ENCODE measurements at places on chromosomes 4 and X.
A peak's percentile ranks its signal among the peaks of the same experiment; 100 is the strongest.

DNA sequence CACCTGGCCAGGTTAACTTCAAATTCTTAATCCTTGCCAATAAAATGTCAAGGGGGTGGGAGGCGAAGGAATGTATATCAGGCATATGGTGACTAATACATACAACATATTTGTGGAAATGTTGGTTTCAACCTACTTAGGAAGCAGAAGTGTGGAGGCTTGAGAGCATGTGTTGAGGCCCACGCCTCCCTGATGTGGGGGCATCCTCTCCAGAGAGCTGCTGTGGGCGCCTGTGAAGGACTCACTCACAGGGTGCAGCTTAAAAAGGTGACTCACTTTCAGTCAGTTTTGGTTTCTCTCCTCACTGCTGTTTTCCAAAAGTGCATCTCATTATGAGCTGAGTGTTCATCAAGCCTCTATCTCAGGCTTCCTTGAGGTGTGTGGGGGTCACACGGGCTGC lies 27.5 kb downstream of the LNX1 start:
- peak; percentile 3 for DNase-seq

GRCh38 chrX:100647739-100648138 lies 3.7 kb downstream of the SRPX2 start:
- DNase-seq = peak; percentile 63

DNA sequence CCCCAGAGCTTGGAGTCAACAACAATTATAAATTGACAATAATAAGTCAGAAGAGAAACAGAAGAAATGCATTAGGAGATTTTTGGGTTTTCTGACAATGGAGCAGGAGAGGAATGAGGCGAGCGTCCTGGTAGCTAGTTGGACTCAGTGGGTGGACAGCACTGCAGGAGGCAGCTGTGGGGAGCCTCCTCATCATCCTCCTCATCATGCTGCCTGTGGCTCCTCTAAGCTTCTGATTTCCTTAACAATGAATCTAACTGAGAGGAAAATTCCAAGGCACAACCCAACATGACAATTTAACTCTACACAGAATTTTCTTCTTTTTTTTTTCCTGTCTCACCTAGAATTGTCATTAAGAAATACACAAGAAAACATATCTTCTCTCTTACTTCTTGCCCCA lies 357.1 kb upstream of the NOCT start:
- no peak for DNase-seq

DNA sequence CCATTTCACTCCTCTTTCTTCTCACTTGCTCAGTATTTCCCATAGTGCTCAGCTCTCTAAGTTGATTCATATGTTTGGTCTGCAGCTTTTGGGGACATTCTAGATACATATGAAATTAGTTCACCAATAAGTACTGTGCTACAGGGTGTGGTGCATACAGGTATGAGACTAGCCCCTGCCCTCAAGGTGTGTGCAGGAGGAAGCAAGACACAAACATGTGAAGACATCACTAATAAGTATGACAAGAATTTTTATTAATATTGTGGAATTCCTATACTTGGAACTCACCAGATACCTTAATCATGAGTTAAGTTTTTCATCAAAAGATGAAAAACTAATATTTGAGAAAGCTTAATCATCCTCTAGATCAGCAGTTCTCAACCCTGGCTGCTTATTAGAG lies 505.2 kb downstream of the ZNF674 start:
- no peak for DNase-seq

DNA sequence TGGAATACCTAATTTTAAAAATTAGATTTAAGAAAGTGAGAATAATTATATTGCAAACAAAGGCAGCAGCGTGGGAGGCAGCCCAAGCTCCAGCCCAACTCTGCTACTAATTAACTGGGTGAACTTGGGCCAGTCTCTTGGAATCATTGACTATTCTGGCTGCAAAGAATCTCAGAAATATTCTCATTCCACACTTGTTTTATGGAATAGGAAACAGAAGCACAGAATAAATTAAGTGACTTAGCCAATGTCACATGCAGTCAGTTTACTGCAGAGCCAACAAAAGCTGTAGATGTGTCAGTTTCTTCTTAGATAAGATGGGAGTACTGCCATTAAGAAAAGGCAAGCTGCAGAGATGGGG lies 132.6 kb upstream of the FAM9B start:
- no peak for DNase-seq

DNA sequence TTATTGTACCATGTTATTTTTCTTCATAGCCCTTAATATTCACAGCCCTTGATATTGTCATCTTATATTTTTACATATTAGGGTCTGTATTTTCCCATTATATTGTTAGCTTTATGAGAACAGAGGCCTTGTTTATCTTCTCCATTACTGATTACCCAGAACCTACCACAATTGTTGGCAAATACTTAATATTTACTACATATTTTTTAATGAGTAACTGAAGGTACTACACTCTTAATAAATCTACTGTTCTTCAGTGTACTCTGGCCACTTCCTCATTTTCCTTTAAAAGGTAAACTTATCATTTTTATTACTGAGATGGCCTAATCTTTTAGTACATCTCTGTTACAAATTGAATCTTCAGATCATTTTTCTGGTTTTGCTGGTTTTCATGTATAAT lies 133.5 kb downstream of the COL4A5 start:
- DNase-seq = no peak

DNA sequence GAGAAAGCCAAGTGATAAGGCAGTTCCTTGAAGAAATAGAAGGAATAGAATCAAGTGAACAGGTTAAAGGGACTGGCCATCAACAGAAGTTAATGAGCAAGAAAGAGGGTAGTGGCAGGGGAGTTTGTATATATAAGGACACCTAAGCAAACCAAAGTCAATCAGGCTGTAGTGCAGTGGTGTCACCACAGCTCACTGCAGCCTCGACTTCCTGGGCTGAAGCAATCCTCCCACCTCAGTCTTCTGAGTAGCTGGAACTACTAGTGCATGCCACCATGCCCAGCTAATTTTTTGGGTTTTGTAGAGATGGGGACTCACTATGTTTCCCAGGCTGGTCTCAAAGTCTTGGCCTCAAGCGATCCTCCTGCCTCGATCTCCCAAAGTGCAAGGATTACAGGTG lies 15.9 kb downstream of the ACOT9 start:
- no peak for DNase-seq

DNA sequence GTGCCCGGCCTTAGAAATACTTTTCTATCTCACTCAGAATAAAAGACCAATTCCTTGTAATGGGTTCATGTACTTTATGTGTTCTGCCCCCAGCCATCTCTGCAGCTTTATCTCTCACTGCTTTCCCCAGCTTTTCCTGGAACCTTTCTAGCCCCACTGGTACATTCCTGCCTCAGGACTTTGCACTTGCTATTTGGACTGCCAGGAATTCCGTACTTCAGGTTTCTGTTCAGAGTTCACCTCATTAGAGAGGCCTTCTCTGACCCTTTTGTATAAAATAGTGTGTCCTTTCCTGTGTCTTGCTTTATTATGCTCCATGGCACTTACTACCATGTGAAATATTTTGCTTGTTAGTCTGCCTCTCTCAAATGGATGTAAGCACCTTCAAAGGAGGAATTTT lies 112.5 kb downstream of the PDLIM5 start:
- DNase-seq = no peak

DNA sequence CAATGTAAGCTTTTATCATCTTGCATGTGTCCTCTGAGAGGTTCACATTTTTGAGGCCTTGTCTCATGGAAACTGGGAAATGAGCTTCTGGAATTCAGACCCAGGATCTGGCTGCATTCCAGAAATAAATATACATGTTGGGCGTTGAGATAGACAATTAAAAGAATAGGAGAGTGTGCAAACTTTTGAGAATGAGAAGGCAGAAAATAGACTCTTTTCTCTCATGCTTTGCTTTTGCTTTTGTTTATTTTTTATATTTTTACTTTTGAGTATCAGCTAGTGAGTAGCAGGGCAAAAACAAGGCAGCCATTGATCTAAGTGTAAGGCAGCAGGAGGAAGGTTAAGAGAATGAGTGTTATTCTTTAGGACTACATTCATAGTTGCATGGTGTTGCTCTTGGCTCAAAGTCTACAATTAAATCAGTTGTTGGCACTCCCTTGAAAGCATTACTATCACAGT lies 12.4 kb downstream of the SHROOM3 start:
- no peak for DNase-seq

DNA sequence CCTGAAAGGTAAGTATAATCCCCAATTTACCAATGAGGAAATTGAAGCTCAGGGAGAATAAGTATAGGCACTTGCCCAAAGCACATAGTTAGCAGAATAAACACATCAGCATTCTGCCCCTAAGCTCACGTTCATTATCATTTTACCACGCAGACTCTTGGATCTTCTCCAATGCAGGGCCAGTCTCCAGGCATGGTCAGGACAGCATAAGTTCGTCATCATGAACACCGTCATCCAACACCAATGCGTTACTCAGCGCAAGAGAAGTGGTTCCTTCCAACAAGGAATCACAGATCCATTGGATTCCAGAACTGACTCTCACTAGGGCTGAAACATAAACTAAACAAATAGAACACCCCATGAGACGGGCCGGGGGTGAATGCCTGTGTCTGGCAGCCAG lies 86.5 kb upstream of the GPM6B start:
- DNase-seq = peak; percentile 93

DNA sequence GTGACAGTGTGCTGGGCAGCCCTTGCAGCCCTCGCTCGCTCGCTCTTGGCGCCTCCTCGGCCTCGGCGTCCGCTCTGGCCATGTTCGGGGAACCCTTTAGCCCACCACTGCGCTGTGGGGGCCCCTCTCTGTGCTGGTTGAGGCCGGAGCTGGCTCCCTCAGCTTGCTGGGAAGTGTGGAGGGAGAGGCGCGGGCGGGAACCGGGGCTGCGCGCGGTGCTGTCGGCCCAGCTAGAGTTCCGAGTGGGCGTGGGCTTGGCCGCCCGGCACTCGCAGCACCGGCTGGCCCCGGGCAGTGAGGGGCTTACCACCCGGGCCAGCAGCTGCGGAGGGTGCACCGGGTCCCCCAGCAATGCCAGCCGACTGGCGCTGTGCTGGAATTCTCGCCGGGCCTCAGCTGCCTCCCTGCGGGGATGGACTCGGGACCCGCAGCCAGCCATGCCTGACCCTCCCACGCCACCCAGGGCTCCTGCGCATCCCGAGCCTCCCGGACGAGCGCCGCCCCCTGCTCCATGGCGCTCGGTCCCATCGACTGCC lies 770.1 kb upstream of the GALNTL6 start:
- no peak for DNase-seq

DNA sequence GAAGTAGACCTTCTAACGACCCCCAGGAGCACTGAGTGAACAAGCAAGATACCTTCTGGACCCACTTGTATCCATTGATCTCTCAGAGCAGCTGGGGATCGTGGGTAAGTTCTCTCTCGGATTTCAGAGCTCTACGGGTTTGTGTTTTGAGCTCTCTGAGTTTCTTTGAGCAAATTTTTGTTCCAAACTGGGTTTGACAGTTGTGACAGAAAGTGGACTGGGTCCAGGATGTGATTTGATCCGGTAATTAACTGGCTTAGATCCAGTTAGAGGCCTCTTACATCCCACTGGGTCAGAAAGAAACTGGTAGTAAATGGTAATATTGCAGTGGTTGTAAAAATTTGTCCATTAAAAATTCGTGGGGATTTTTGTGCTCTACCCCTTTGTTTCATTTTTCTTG lies 459.2 kb downstream of the INPP4B start:
- no peak for DNase-seq

DNA sequence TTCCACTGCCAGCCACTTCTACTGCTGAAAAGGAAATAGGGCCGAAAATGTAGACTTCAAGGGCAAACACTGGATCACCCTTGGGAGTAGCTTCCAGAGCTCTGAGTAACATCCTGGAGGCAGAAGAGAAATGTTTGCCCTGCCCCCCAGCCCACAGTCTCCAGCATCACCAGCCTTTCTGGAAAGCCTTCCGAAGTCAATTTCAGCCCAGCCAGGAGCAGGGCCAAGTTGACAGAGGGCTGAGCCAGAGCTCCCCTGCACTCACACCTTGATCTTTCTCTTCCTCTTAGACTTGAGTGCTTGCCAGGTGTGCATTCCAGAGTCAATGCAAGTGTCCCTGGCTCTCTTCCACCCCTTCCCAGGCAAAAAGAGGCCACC lies 35.2 kb downstream of the SLC25A5 start:
- peak; percentile 32 for DNase-seq

- DNase-seq = peak; percentile 16
Measured at GRCh38 chr4:10808591-10808990, 124.0 kb upstream of the CLNK start.

DNA sequence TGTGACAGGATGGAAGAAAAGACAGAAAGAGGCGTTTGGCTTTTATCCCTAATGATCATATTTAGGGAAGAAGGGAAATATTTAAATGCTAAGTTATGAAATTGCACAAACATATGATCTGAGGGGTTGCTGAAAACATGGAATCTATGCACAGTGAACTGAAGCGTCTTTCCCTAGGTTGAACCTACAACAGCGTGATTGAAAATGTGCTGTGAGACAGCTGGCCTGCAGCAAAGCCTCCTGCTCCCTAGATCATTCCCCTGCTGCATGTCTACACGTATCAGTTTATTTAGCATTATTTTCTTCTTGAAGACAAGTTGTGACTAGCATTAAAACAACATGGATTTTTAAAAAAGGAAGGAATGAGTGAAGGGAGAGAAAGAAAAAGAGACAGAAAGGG lies 272.5 kb upstream of the TRAM1L1 start:
- no peak for DNase-seq

DNA sequence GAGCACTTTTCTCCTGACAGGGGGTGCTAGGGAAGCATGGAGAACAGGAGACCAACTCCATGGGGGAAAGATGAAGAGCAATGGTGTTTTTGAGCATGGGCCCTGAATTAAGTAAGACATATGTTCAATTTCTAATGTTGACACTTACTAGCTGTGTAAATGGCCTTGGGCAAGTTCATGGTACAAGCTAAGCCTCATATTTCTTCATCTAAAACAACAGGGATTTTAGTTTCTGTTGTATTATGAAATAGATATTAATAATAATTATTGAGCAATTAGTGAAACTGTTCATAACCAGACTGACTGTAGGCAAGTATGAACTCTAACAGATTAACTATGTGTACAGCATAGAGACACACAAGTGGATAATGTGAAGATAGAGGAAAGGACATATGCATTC lies 515.0 kb upstream of the FAT1 start:
- peak; percentile 59 for DNase-seq

GRCh38 chrX:153611298-153612095 lies 12.6 kb upstream of the CCNQ start:
- DNase-seq = no peak

- DNase-seq = peak; percentile 4
Measured at GRCh38 chrX:136755411-136755810, 25.3 kb downstream of the ARHGEF6 start.

- no peak for DNase-seq
Measured at GRCh38 chr4:35725131-35725530, 519.2 kb downstream of the ARAP2 start.

DNA sequence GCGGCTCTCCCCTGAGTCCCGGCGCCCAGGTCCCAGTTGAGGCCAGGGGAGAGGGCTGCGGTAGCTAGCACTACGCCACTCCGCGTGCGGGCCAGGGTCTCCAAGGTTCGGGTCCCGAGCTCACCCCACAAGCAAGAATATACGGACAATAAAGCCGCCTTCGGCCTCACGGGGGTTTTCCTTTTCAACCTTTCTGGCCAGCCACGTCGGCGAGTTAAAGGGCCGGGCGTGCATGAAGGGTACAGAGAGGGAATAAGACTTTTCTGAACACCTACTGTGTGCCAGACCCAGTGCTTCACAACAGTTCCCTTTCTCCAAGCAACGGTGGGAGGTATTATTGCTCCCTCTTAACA lies 138.5 kb upstream of the ZIC3 start:
- no peak for DNase-seq

All from NCI-H69 (cell line).